Hematopoietic multipotent progenitor cell treated with erythropoietin and hydrocortisone succinate and interleukin-3 and kit ligand, for 8 days (in vitro differentiated cells): ENCODE measurements at places on chromosomes 13 and 19.

DNA sequence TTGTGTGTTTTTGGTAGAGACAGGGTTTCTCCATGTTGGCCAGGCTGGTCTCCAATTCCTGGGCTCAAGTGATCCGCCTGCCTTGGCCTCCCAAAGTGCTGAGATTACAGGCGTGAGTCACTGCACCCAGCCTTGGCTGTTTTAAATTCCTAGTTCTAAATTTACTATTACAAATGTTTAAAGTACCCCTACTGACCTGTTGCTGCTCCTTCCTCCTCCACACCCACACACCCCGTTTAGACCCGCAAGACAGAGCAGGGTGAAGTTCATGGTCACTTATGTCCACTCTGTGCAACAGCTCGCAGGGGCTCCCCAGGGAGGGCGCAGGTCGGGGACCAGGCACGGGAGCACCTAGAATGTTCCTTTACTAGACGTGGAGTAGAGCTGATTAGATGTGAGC lies 28.7 kb downstream of the TMEM161A start:
- no peak for DNase-seq

- no peak for DNase-seq
Observed at GRCh38 chr19:55152017-55152416, 3.0 kb upstream of the TNNT1 start.

DNA sequence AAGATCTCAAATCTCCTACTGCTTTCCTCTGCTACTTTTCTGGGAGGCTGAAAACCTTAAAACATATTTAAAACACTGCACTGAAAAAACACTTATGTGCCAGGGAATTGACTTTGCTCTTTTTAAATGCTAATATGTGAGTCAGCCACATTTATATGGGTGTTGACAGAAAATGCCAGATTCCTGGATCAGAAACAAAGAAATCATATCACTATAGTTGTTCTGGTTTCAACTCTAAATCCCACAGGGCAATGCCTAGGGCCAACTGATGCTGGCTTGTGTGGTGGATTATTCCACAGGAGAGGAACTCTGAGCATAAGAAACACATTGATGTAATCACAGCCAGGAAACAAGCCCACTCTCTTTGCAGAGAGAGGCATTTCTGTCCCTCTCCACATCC lies 1439.0 kb upstream of the SPRY2 start:
- DNase-seq, result no peak

- DNase-seq, result no peak
Observed at GRCh38 chr19:51704626-51705025, 11.5 kb downstream of the SPACA6 start.

- DNase-seq, result no peak
Observed at GRCh38 chr19:15471639-15472101, 7.3 kb upstream of the RASAL3 start.

- DNase-seq, result no peak
Observed at GRCh38 chr19:11164879-11165406, 9.4 kb upstream of the SPC24 start.
